ENCODE measurements at places on chromosomes 13 and 19.

DNA sequence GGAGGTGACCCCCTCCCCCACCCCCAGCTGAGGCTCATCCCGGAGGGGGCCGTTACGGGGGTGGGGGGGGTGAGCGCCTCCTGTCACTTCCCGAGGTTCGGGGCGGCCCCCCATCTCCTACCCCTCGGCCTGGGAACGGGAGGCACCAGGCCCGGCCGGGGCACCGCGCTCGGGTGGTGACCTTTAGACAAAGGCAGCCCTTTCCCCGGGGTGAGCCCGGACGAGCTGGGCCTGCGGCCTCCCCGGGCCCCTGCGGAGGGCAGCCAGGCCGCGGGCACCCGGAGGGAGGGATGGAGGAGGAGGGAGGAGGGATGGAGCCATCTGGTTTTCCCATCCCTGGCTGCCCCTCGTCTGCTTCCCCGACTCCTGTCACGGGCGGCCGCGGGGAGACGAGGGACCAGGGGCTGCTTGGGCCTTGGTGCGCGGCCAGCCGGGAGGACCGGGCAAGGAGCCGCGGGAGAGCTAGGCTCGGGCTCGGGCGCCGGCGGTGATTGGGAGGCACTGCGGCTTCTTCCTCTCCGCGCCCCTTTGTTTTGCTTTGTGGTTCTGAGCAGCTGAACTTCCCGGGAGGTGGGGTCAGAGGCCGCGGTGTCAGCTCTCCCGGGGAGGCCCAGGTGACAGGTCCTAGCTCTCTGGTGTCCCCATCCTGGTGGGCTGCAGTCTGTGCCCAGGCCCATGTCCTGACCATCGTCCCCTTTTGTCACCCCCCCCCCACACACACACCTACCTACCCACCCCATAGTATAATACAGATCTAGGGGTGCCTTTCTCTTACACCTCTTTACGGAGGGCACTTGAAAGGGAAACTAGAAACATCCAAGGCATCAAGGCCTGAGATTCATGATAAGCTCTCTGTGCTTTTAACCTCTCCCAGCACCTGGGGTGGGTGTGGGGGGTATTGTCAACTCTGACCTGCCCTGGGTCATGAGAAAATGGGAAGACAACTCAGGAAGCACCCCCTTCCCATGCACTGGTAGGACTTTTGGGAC, 1.3 kb downstream of the BICRA start:
- peak; percentile 55 for DNase-seq

GRCh38 chr19:7622933-7623685, 6.2 kb downstream of the XAB2 start:
- DNase-seq, result no peak

DNA sequence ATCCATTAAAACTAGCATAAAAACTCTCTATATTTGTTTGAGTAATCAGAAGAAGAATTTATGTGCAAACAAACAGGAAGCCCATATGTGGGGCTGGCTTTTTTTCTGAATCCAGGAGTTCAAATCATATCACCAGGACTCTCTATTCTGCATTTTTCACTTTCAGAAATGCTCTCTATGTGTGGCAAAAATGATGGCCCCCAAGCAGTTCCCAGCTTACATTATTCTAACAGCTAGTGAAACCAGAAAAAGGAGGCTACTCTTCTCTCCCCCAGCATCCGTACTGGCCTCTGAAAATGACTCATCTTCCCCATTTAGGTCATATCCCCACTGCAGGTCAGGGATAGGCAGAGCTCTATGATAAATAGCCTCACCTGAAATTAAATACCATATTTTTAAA, 20.4 kb downstream of the RBM26 start:
- no peak for DNase-seq

DNA sequence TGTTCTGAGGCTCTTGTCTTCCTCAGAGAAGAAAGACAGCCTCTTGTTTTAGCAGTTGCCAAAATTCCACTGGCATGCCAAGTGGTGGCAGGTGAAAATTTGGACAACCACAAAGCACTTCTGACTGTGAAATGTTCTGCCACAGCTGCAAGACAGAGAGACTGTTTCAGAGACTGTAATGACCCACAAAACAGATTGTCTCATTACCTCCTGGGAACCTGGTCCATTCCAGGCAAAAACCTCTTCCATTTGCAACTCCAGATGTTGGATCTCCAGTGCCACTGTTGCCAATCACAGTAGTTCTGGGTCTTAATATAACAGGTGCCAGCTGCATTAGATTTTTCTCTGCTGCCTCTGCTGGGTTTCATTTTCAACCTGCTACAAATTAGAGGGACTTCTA, 911.5 kb downstream of the UQCRFS1 start:
- no peak for DNase-seq

- no peak for DNase-seq
Measured at GRCh38 chr19:46374536-46375475, 27.9 kb downstream of the PPP5C start.

- peak; percentile 44 for DNase-seq
Measured at GRCh38 chr19:10968527-10969135, 7.8 kb downstream of the SMARCA4 start.
